GM06990 (cell line): ENCODE measurements at places on chromosomes 6 and 20.

- DNase-seq, result no peak
Observed at GRCh38 chr6:31620586-31621319, at the start of gene PRRC2A. Gene PRRC2A (plus strand): TSS chr6:31620715. CDS start chr6:31622790, 2,075 bp downstream.

DNA sequence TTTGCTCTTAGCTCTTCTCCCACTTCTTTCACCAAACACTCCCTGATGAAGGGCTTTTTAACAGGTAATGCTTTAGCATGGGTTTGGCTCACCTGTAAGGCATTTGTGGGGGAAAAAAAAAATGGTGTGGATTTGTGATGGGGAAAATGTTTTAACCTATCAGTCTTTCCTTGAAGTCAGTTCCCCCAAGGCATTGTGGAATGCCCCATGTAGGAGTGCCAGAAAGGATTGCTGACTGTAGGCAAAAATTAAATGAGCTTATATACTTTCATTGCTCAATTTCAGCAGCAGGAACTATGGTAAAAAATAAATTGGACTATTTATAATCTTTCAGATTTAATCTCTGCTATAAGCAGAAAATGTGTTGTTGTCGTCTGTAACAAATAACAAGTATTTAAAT lies 10.6 kb upstream of the SASH1 start:
- no peak for DNase-seq

- DNase-seq, result no peak
Observed at GRCh38 chr6:38015341-38015740, 195.8 kb downstream of the ZFAND3 start.

GRCh38 chr20:18380908-18381529 lies 85.8 kb downstream of the DZANK1 start:
- DNase-seq, result no peak

- DNase-seq, result no peak
Observed at GRCh38 chr6:159508931-159509330, 184.1 kb downstream of the SOD2 start.
